Effector memory CD8-positive, alpha-beta T cell (primary cell): ENCODE measurements at places on chromosomes 11 and 22.

DNA sequence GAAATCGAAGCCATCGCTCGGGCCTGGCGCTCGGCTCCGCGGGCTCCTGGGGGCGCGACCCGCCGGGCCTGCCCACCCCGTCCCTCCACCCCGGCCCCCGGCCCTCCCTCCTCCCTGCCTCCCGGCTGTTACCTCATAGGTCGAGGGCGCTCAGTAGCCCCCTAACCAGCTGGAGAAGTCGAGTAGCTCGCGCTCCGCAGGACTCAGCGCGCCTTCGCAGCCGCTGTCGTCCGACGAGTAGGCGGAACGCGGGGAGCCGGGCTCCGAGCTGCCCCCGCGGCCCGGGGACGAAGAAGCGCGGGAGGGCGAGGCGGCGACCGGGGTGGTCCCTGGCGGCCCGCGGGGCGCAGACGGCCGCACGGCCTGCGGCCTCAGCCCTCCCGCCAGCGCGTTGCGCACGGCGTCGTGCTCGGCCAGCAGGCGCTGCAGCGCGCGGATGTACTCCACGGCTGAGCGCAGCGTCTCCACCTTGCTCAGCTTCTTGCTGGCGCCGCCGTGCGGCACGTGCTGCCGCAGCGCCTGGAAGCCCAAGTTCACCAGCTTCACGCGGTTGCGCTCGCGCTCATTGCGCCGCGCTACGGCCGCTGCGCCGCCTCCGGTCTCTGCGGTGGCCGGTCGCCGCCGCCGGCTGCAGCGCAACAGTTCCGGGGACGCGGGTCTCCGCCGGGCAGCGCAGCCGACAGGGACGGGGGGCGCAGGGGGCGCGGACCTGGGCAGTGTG, 627 bp downstream of the ASCL2 start:
- peaks cover 14% of the 10 kb centered on the region for H3K36me3 ChIP-seq
- H3K27me3 ChIP-seq, result peaks cover 8% of the 10 kb centered on the region
- H3K27ac ChIP-seq, result no peak overlapping the region

DNA sequence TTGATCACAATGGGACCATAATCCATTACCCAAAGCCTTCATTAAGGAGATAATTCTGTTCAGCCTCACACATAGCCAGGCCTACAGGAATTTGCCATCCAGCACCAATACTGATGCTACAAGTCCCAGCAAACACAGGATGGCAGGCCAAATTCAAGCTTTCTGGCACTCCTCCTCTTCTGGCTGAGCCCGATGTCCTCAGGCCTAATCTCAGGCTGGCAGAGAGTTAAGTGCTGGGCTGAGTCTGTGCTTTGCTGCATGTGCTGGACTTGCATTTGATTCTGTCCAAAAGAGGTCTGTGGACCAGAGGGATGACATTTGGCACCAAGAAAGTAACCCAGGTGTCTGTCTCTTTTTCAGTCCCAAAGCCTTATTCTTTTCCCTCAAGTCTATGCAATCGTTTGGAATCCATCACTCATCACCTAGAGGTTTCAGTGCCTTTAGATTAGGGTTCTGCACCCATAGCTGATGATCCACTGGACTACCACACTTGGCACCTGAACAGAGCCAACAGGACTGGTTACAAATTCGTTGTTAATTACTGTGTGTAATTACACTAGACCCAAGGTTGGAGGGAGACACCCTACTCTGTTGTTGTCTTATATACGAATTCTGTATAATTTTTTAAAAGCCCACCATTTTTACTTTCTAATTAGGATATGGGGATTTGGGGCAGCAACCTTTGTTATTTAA, 19.4 kb upstream of the LIN7C start:
- no peaks in the 10 kb centered on the region for H3K4me1 ChIP-seq
- no peak overlapping the region for H3K27ac ChIP-seq
- H3K27me3 ChIP-seq, result no peaks in the 10 kb centered on the region
- H3K36me3 ChIP-seq, result no peaks in the 10 kb centered on the region
- H3K4me3 ChIP-seq, result no peak overlapping the region

DNA sequence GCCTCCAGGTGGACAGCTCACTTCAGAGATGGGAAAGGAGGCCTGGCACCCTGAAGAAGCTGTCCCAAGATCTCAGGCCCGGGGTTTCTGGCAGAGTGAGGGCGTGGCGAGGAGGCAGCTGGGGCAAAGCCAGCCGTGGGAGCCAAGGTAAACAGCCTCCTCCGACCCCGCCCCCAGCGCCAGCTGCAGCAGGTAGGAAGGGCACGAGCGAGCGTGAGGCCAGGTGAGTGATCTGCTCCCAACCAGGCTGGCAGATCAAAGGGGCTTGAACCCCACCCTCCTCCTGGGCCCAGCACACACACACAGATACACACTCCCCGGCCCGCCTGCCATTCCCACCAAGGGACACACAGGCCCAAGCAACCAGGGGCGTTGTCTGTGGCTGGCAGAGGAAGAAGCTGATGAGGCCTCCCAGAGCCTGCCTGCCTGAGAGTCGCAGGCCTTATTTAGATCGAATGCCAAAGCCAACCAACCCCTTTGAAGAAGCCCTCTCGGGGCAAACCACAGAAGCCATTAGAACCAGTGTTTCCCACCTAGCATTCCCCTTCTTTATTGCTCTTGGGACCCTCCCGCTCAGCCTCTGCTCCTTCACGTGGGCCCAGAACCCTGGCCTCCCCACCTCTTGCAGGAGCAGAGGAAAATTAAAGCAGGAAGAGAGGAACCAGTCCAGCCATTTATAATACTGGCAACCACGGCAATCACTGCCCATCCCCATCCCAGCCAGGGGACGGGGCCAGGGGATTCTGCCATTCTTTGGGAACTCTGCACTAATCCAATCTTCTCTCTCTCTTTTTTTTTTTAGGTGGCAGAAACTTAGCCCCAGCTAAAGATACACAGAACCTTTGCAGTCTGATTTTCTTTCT, 5.0 kb downstream of the PDGFB start:
- H3K27me3 ChIP-seq, result no peaks in the 10 kb centered on the region
- H3K27ac ChIP-seq, result peak overlapping the region; percentile 91
- no peak for DNase-seq
- peaks cover 61% of the 10 kb centered on the region for H3K4me1 ChIP-seq

DNA sequence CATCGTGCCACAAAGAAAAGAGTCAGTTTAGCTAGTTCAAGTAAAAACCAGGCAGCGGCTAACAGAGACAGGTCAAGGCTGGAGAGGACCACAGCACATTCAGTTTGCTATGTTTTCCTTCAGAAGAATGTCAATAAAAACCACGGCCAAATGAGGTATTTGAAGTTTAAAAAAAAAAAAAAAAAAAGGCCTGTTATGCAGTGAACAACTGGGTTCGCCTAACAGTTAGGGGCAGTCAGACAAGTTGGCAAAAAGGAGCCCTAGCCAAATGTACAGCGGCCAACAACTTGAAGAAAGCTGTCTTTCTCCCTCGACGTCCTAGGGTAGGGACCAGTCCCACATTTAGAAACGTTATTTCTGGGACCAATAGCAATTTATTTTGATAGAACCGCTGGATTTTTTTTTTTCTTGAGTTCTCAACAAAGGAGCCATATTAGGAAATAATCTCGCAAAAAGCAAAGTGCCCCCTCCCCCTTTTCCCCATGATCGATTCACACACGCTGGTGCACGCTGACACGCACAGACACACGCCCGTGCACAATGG, 237.8 kb downstream of the TTC28 start:
- no peak overlapping the region for H3K27ac ChIP-seq
- H3K4me3 ChIP-seq, result peak overlapping the region; percentile 61
- no peak for DNase-seq
- H3K4me1 ChIP-seq, result peaks cover 6% of the 10 kb centered on the region

DNA sequence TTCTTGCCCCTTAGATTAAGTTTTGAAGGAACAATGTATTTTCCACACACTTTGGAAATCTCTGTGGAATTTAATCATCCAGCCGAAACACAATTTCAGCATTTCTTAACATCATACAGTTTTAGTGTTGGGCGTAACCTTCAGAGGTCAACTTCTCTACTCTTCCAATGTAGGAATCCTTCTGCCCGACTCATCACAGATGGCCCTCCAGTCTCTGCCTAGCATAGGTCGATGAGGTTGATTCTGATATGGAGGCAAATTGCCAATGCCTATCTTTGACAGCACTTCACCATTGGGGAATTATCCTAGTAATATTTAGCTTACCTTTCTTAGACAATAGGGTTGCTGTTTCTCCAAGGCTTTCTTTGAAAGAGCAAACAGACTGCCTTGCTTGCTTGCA, 175.7 kb upstream of the TTC12 start:
- H3K36me3 ChIP-seq, result no peaks in the 10 kb centered on the region
- H3K27ac ChIP-seq, result no peak overlapping the region
- H3K27me3 ChIP-seq, result peaks cover 36% of the 10 kb centered on the region
- DNase-seq, result no peak

GRCh38 chr11:45799562-45799961, 5.4 kb upstream of the SLC35C1 start:
- peaks cover 3% of the 10 kb centered on the region for H3K4me1 ChIP-seq
- H3K36me3 ChIP-seq, result peaks cover under 1% of the 10 kb centered on the region
- H3K27ac ChIP-seq, result no peak overlapping the region
- no peak overlapping the region for H3K4me3 ChIP-seq
- no peak for DNase-seq
- H3K27me3 ChIP-seq, result no peaks in the 10 kb centered on the region

GRCh38 chr22:11627436-11627797, 3900.6 kb upstream of the OR11H1 start:
- H3K4me3 ChIP-seq, result no peak overlapping the region
- H3K27ac ChIP-seq, result no peak overlapping the region
- H3K36me3 ChIP-seq, result peaks cover 2% of the 10 kb centered on the region
- no peaks in the 10 kb centered on the region for H3K27me3 ChIP-seq
- no peaks in the 10 kb centered on the region for H3K4me1 ChIP-seq

DNA sequence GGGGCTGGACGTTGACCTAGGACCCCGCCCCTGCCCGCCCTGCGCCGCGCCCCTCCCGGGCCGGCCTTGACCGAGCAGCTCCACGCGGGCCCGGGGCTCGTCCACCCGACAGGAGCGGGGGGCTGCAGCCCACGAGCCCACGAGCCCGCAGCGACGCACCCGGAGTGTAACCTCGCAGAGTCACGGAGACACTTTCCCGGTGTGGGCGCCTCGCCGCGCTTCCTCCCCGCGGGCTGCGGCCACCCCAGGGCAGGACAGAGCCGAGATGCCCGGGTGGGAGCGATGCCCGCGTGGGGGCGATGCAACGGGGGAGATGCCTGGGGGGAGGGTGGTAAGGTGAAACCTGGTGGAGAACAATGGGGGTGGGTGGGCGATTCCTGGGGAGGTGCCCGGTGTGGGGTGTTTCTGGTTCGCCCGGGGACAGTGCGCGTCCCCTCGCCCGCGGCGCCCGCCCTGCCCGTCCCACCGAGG, 4.9 kb upstream of the ZBED4 start:
- no peak overlapping the region for H3K27ac ChIP-seq
- peak overlapping the region; percentile 52 for H3K4me3 ChIP-seq
- peaks cover 3% of the 10 kb centered on the region for H3K4me1 ChIP-seq
- peaks cover 7% of the 10 kb centered on the region for H3K27me3 ChIP-seq

GRCh38 chr11:66912911-66913310, 45.3 kb downstream of the PC start:
- H3K27me3 ChIP-seq, result no peaks in the 10 kb centered on the region
- H3K4me1 ChIP-seq, result no peaks in the 10 kb centered on the region
- H3K27ac ChIP-seq, result no peak overlapping the region
- DNase-seq, result no peak
- H3K36me3 ChIP-seq, result no peaks in the 10 kb centered on the region
- H3K4me3 ChIP-seq, result no peak overlapping the region

GRCh38 chr11:125591649-125592304, 875 bp upstream of the STT3A start:
- peaks cover 22% of the 10 kb centered on the region for H3K36me3 ChIP-seq
- H3K27ac ChIP-seq, result peak overlapping the region; percentile 98
- no peak for DNase-seq

DNA sequence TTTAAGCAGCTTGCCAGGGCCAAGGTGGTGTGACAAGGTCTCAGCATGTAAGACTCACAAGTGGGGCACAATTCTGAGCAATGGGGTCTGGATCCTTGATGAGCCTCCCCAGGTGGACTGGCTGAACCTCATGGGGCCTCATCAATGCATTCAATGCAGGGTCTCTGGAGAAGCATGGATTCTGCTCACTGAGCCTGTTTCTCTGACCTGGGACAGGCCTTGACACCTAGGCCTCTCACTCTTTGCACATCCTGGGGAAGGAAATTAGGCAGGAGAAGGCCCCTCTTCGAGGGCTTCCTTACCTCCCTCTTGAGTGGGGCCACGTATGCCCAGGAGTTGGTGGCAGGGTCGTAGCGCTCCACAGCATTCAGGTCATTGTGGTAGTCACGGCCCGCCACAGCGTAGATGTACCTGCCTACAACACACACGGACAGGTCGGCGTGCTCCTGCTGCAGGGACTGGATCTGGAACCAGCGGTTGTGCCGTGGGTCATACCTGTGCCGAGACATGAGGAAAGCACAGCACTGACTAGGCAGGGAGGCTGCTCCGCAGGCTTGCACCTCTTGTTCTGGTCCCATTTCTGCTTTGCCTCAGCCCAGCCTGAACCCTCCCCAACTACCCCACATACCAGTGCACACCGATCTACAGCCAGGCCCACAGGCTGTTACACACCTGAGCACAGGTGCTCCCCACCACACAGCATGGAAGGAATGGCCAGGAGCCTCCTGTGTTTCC, 20.0 kb upstream of the SCARF2 start:
- no peak for DNase-seq
- no peaks in the 10 kb centered on the region for H3K27me3 ChIP-seq
- H3K27ac ChIP-seq, result no peak overlapping the region
- H3K4me1 ChIP-seq, result peaks cover 22% of the 10 kb centered on the region

DNA sequence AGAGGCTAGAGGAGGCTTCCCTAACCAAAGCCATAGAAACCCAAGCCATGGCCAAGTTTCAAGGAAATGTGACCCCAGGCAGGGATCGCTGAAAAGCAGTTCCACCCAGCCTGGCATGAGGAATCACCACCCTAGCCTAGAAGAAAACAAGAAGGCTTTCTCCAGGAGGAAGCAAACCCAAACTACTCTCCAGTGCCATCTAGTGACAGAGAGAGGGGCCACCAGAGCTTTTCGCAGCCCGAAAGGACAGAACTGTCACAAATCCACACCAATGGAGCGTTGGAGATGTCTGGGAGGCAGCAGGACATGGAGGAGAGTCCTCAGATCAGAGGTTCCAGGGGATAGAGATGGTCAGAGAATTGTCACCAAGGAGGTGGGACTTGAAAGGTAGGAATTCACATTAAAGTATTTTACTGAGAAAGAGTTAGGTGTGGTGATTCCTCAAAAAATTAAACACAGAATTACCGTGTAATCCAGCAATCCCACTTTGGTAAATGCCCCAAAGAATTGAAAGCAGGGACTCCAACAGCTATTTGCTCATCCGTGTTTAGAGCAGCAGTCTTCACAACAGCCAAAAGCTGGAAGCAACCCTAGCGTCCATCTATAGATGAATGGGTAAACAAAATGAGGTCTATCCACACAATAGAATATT, 67.3 kb upstream of the NUP50 start:
- no peaks in the 10 kb centered on the region for H3K36me3 ChIP-seq
- H3K4me3 ChIP-seq, result no peak overlapping the region
- H3K27me3 ChIP-seq, result peaks cover 81% of the 10 kb centered on the region
- peaks cover 1% of the 10 kb centered on the region for H3K4me1 ChIP-seq

GRCh38 chr11:118450451-118450850, 14.2 kb downstream of the KMT2A start:
- no peaks in the 10 kb centered on the region for H3K27me3 ChIP-seq
- H3K4me3 ChIP-seq, result peak overlapping the region; percentile 21
- DNase-seq, result no peak
- H3K27ac ChIP-seq, result peak overlapping the region; percentile 31
- H3K36me3 ChIP-seq, result peaks cover 32% of the 10 kb centered on the region
- peaks cover 58% of the 10 kb centered on the region for H3K4me1 ChIP-seq
